ENCODE measurements at places on chromosomes 1 and 21. TPM values are rescaled to one million over a fixed set of nuclear protein-coding genes. Genes with fewer than 3 reads are reported as not detected.

Gene SPATA46
- polyA plus RNA-seq = not detected

Gene KIRREL1
- 3.5 TPM for polyA plus RNA-seq

Gene FCRL4
- not detected for polyA plus RNA-seq

Gene PDE4DIP
- polyA plus RNA-seq = 34.9 TPM

Gene LCE1E
- not detected for polyA plus RNA-seq

Gene LRRC40
- 3.0 TPM for polyA plus RNA-seq

Gene TDRD10
- polyA plus RNA-seq = 1.3 TPM

Gene GCSAML
- polyA plus RNA-seq = 0.01 TPM

Gene KCNJ9
- polyA plus RNA-seq = not detected

Gene RAB25
- 11.8 TPM for polyA plus RNA-seq

Gene GPX7
- polyA plus RNA-seq = 8.2 TPM

Gene CLCA1
- polyA plus RNA-seq = 0.06 TPM

Gene CKS1B
- 88.9 TPM for polyA plus RNA-seq

Gene SERPINC1
- polyA plus RNA-seq = 0.09 TPM

Gene RPTN
- polyA plus RNA-seq = not detected

Gene MSH4
- polyA plus RNA-seq = 0.06 TPM

Gene HRNR
- polyA plus RNA-seq = not detected

Gene FMO5
- 7.6 TPM for polyA plus RNA-seq

Data from adipose tissue (tissue), 3 donors.